HCT116 (cell line): ENCODE measurements at places on chromosomes 4 and X. TPM values are rescaled to one million over a fixed set of nuclear protein-coding genes. Genes with fewer than 3 reads are reported as not detected.

KIF4A gene
- 40.3 TPM for total RNA-seq

DNA sequence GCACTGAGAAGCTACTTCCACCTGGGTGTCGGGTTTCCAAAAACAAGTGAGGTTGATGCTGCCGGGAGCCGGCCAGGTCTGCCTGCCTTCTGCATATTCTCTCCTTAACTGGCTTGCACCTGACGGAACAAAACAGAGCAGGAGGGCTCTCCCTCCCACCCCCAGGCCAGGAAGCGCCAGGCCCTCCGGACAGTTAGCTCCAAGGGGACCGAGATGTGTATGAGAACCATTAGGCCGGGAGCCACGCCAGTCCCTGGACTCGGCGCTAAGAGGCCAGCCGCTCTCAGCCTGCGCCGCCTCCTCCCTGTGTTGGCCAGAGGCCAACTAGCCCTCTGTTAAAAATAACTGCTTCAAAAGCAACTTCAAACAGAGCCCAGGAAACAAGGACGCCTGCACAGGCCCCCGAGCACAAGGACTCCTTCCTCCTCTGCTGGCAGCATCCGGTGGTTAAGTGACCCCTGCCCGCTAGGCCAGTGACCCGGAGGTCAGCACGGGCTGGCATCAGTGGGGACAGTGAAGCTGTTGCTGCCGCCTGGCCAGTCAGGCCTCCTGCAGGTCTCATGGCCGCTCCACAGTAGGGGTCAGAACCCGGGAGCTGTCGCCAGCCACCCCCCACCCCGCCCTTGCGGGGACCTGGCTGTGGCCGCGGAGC is 107.9 kb downstream of the ABLIM2 start:
- H3K4me1 ChIP-seq: no peaks in the 10 kb centered on the region
- H3K27ac ChIP-seq: no peak overlapping the region; the same call in 1 of the 2 replicates
- H3K27me3 ChIP-seq: no peaks in the 10 kb centered on the region
- H3K36me3 ChIP-seq: no peaks in the 10 kb centered on the region
- no peak overlapping the region for H3K4me3 ChIP-seq

- no peak overlapping the region for H3K4me3 ChIP-seq
- DNase-seq: peak; percentile 21
Observed at GRCh38 chr4:182307746-182308145, 64.5 kb downstream of the TENM3 start.

DCAF4L1 gene
- 0.39 TPM for total RNA-seq

DNA sequence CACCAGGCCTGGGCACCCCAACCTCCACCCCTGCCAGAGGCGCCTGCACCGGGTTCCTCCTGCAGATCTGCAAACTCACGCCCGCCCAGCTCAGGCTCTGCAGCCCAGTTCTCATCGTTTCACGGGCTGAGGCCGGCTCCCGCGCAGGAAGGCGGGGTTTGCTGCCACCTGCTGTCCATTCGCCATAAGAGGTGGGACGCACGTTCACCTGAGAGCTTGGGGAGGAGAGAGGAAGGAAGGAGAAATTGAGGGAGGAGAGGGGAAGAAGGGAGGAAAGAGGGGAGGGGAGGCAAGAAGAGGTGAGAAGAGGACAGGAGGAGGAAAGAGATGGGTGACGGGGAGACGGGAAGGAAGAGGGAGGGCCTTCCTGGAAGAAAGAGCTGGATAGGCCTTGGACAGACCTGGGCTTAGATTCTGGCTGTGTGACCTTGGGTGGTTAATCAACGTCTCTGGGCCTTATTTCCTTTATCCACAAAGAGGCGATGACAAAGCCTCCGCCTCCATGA is 114.5 kb downstream of the ADRA2C start:
- 0 out of 2 replicates have a peak, but pooled peaks cover 5% of the 10 kb centered on the region for H3K4me1 ChIP-seq
- no peak overlapping the region for H3K27ac ChIP-seq
- H3K4me3 ChIP-seq: no peak overlapping the region
- H3K36me3 ChIP-seq: no peaks in the 10 kb centered on the region
- H3K27me3 ChIP-seq: 0 out of 2 replicates have a peak, but pooled peaks cover 4% of the 10 kb centered on the region

GRCh38 chrX:86369847-86370630 is 221.8 kb downstream of the DACH2 start:
- H3K36me3 ChIP-seq: no peaks in the 10 kb centered on the region
- no peaks in the 10 kb centered on the region for H3K4me1 ChIP-seq
- H3K4me3 ChIP-seq: no peak overlapping the region
- H3K27ac ChIP-seq: no peak overlapping the region
- DNase-seq: no peak

NPY1R gene
- total RNA-seq: 0.39 TPM

DNA sequence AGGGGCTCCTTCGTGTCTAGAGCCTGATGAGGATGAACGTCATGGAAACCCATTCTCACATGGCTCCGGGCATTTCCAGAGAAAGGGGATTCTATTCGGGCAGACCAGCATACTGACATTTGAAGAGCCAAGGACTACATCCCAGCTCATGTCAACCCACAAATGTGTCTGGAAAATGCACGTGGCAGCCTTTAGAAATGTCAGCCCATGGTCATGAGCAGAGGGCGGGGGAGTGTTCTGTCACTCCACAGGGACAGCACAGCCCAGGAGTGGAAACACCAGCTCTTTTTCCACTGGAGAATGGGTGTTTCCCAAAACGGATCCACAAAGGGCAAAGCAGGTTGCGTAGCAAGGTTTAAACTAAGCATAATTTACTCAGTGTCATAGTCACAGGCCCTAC is 207.0 kb downstream of the BCOR start:
- H3K27me3 ChIP-seq: no peaks in the 10 kb centered on the region
- H3K4me3 ChIP-seq: no peak overlapping the region
- H3K27ac ChIP-seq: no peak overlapping the region
- H3K4me1 ChIP-seq: no peaks in the 10 kb centered on the region; the same call in 1 of the 2 replicates

GRCh38 chr4:181216501-181216900 is 1026.7 kb upstream of the TENM3 start:
- DNase-seq: no peak
- 0 out of 2 replicates have a peak, but pooled peaks cover 3% of the 10 kb centered on the region for H3K4me1 ChIP-seq
- H3K27ac ChIP-seq: no peak overlapping the region
- H3K4me3 ChIP-seq: no peak overlapping the region
- H3K27me3 ChIP-seq: no peaks in the 10 kb centered on the region

DNA sequence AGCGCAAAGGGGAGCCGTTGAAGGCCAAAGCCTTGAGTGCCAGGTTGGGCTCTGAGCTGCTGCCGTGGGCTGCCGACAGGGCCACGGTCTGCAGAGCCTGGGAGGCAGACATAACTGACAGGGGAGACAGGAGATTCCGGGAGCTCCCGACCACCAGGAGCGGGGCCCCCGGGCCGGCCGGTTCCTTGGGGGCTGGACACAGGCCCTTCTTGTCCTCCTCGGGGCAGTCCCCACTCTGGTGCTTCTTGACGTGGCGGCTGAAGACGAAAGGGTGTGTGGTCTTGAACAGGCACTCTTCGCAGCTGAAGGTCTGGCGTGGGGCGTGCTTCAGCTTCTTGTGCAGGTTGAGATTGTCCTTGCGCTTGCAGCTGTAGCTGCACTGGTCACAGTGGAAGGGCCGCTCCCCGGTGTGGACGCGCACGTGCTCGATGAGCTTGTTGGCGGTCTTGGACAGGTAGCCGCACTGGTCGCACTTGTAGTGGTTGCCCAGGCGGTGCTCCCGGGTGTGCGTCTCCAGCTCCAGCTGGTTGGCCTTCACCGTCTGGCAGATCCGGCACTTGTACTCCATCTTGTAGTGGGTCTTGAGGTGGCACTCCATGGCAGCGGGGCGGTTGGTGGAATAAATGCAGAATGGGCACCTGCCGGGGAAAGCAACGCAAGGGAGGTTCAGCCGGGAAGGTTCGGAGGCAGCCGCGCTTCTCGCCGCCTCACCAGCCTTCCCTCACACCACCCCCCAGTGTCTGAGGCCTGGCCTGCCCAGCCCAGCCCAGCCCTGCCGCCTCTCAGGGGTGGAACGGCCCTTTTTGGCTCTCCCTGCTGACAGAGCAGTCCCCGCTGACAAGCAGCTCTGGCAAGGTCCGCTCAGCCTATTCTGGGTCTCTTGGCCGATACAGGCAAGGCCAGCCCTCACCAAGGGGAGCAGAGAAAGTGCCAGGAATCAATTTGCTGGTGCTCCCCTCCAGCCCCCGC is 81.3 kb downstream of the C4orf51 start:
- no peak overlapping the region for H3K4me3 ChIP-seq
- no peak for DNase-seq
- peaks cover 5% of the 10 kb centered on the region; the same call in 1 of the 2 replicates for H3K36me3 ChIP-seq

- H3K27me3 ChIP-seq: no peaks in the 10 kb centered on the region
- DNase-seq: no peak
- H3K4me3 ChIP-seq: no peak overlapping the region
- H3K27ac ChIP-seq: no peak overlapping the region
- no peaks in the 10 kb centered on the region; the same call in 1 of the 2 replicates for H3K36me3 ChIP-seq
- no peaks in the 10 kb centered on the region for H3K4me1 ChIP-seq
Observed at GRCh38 chrX:123648028-123648810, 84.6 kb downstream of the THOC2 start.

DNA sequence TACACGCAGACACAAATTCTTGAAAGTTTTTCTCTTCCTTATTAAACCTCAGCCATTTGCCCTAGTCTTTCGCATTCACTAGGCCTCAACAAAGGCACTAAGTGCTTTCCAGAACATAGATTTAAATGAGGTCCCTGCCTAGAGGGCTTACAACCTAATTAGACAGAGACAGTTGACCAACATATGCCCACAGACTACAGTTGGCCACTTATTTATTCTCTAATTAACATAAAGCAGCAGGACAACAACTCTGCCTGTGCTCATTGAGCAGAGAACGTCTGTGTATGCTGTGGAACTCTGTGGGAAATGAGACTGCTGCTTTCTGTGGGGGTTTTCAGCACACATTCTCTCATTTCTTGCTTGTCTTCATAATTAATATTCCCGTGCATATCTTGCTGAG is 303.0 kb upstream of the TACR3 start:
- DNase-seq: no peak
- H3K4me1 ChIP-seq: no peaks in the 10 kb centered on the region
- H3K4me3 ChIP-seq: no peak overlapping the region
- H3K27me3 ChIP-seq: no peaks in the 10 kb centered on the region

- no peak overlapping the region for H3K4me3 ChIP-seq
- no peaks in the 10 kb centered on the region for H3K36me3 ChIP-seq
- no peak for DNase-seq
- H3K27me3 ChIP-seq: no peaks in the 10 kb centered on the region
Observed at GRCh38 chrX:106932960-106933537, 12.8 kb downstream of the CLDN2 start.

DNA sequence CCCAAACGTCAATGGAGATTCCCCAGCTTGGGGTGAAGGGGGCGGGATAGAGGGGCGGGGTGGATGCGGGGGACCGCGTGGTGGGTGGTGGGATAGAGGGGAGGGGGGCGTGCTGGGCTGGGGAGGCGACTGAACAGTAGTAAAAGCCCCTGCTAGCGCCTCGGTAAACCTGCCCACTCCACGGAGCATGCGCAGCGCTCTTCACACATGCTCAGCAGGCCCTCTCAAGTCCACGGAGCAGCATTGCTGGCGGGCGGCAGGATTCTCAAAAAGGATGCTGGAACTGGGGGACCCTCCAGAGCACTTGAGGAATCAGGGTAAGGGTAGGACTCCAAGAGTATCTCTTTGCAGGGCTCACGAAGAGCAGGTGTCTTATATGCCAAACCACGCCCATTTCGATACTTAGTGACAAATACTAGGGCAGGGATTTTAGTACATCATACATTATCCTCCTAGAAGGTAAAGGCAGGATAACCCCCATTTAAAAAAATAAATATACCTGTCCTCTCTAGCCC is 378 bp upstream of the RPS6KA6 start:
- no peak overlapping the region for H3K27ac ChIP-seq
- no peaks in the 10 kb centered on the region for H3K4me1 ChIP-seq
- H3K4me3 ChIP-seq: no peak overlapping the region
- no peaks in the 10 kb centered on the region for H3K27me3 ChIP-seq

- no peaks in the 10 kb centered on the region for H3K36me3 ChIP-seq
- DNase-seq: no peak
- no peaks in the 10 kb centered on the region for H3K27me3 ChIP-seq
- no peak overlapping the region for H3K27ac ChIP-seq
- H3K4me3 ChIP-seq: no peak overlapping the region
Observed at GRCh38 chr4:147286846-147287587, 193.9 kb upstream of the EDNRA start.

GRCh38 chrX:11666164-11666563 is 444 bp upstream of the ARHGAP6 start:
- H3K4me1 ChIP-seq: no peaks in the 10 kb centered on the region
- H3K36me3 ChIP-seq: no peaks in the 10 kb centered on the region
- H3K4me3 ChIP-seq: no peak overlapping the region
- H3K27me3 ChIP-seq: no peaks in the 10 kb centered on the region

DNA sequence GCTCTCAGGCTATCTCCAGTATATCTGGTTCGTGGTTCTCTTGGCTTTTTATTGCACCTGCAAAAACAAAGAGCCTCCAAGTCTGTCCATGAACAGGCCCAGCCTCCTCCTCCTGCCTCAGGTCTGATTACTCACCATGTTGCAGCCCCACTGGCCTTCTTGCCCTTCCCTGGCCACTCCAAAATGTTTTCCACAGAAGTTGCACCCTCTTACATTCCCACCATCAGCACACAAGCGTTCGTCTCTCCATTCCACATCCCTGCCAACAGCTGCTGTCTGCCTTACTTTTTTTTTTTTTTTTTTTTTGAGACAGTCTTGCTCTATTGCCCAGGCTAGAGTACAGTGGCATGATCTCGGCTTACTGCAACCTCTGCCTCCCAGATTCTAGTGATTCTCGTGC is 86.7 kb downstream of the RFC1 start:
- no peak overlapping the region for H3K4me3 ChIP-seq
- no peaks in the 10 kb centered on the region for H3K27me3 ChIP-seq
- 0 out of 2 replicates have a peak, but pooled peaks cover 3% of the 10 kb centered on the region for H3K36me3 ChIP-seq
- DNase-seq: no peak
- no peaks in the 10 kb centered on the region for H3K4me1 ChIP-seq
- H3K27ac ChIP-seq: no peak overlapping the region

- no peaks in the 10 kb centered on the region for H3K36me3 ChIP-seq
- no peak for DNase-seq
- H3K27ac ChIP-seq: no peak overlapping the region
Observed at GRCh38 chr4:70365479-70365878, 4.9 kb downstream of the SMR3A start.

DNA sequence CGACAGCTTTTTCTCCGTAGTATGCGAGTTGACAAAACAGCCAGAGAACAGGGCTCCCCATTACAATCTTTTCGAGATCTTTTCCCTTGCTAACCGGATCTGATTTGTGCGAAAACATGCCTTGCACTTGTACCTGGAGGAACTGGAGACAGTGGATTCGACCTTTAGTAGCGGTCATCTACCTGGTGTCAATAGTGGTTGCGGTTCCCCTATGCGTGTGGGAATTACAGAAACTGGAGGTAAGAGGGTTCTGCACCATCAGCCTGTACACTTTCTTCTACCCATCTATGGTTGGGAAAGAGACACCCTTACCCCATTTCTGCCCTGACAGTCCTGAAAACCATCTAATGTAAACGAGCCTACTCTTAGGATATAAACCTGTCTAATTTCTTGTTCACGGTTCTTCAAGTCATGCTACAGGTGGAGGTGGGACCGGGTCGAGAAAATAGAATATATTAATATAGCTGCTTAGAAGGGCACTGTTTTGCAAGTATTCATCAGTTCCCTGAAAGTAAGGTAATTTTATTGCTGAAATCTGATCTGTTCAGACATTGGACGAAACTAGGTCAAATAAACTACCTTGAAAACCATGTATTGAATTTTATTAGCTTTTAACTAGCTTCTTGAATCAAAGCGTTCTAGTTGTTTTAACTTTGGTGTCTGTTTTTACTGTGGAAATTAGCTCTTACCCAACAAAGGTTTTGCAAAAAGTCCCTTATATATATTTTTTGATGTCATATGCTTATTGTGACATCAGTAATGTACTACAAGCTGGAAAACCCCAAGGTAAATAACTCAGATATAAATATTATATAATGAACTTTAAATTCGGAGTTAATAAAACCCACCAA is 869 bp downstream of the TMEM184C start:
- no peaks in the 10 kb centered on the region for H3K27me3 ChIP-seq
- H3K36me3 ChIP-seq: 0 out of 2 replicates have a peak, but pooled peaks cover 4% of the 10 kb centered on the region
- H3K4me1 ChIP-seq: peaks cover 10% of the 10 kb centered on the region; the same call in 1 of the 2 replicates

- no peaks in the 10 kb centered on the region for H3K36me3 ChIP-seq
- DNase-seq: no peak
- H3K4me3 ChIP-seq: no peak overlapping the region
- H3K27ac ChIP-seq: no peak overlapping the region
Observed at GRCh38 chr4:47704693-47705325, 133.1 kb downstream of the CORIN start.
